ENCODE measurements at places on chromosomes 11 and 22. TPM values are rescaled to one million over a fixed set of nuclear protein-coding genes. Genes with fewer than 3 reads are reported as not detected.

DNA sequence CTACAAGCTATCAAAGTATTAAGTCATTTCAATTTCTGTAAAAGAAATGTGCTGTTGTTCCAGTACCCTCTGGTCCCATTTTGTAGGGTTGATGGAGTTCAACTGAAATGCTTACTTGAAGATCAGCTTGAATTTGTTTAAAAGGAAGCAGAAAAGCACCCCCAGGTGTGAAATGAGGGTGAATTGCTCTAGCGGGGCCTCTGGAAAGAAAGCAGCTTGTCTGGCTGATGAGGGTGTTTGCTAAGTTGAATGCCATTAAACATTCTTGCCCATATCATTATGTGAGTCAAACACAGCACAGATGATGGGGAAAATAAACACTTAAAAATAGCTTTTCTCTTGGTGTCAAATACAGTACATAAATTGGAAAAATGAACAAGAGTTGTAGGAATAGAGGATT, 280.3 kb downstream of the RAB38 start:
- no peak for DNase-seq

- no peak for DNase-seq
These were observed 5.1 kb upstream of the BAIAP2L2 start for GRCh38 chr22:38115423-38116205.

DNA sequence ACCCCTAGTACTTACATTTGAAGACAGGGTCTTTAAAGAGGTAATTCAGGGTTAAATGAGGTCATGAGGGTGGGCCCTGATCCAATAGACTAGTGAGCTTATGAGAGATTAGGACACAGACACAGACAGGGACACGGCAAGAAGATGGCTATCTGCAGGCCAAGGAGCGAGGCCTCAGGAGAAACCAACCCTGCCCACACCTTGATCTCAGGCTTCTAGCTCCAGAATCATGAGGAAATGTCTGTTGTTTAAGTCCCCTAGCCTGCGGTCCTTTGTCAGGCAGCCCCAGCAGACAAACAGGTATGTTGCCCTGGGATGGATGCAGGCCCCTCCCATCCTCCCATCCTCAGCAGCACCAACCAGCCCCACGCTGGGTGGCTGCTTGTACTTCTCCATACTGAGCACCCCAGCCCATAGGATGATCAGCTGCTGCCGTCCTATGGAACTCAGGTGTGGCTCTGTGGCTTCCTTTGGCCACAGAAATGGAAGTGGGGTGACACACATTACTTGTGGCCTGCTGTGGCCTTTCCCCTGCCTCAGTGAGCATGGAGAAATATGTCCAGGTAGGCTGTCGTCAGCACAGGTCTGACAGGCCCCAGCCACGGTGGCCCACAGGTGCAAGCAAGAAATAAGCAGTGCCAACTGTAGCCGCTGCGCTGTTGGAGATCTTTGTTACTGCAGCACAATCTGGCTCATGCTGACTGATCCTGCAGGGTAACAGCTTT, 7.9 kb downstream of the GNB1L start:
- DNase-seq: no peak

Gene MYBPC3
- total RNA-seq: not detected

Gene OR10D3
- total RNA-seq: not detected
